G401 (cell line): ENCODE measurements at places on chromosomes 1 and 21. TPM values are rescaled to one million over a fixed set of nuclear protein-coding genes. Genes with fewer than 3 reads are reported as not detected.
A peak's percentile ranks its signal among the peaks of the same experiment; 100 is the strongest.

GRCh38 chr1:33338440-33339211, 17.7 kb upstream of the A3GALT2 start:
- peak; percentile 89 for DNase-seq

DNA sequence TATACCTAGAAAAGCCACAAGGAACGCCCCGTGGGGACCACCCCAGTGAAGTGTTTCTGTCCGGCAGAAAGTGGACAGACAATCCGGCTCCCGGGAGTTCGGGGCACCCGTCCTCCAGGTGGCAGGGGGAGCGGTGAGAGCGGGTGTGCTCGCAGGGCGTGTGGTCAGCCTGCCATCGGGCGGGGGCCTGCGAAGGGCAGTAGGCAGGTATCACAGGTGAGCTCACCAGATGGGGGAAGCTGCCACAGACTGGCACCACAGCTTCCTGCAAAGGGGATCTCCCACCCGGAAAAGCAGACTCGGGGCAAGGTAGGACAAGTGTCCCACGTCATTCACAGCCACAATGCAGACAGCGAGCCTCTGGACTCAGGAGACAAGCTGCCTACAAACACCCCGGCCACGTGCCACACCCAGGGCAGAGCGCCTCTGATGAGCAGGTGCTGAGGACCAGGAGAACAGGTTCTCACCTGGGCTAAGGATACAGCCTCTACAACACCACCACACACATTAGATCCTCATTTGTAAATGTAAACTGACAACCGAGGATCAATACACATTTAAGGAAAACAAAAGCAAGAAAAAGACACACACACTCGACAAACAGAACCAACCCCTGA, 36.4 kb downstream of the VPS26C start:
- DNase-seq, result no peak

GRCh38 chr21:42145569-42146272, 73.2 kb upstream of the ABCG1 start:
- peak; percentile 75 for DNase-seq

DNA sequence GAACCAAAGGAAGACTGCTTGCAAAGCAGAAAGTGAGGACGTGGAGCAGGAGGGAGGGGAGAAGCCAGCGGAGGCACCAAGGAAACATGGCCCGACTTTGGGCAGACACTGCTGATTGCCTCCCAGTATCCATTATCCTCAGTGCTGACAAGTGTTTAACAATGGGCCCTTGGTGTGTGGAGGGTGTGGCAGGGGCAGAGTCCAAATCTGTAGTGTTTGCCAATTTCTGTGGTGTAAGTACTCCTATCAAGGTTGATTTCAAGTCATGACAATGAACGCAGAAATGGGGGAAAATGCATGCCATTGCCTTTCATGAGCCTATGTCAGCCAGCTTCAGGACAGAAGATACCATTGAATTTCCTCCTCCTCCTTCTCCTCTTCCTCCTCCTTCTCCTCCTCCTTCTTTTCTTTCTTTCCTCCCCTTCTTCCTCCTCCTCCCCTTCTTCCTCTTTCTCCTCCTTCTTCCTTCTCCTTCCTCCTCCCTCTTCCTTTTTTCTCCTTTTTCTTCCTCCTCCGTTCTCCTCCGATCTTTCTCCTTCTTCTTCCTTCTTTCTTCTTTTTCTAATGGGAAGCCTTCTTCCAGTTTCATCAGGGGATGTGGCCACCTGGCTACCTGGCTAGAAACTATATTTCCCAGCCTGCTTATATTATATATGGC, 10.3 kb upstream of the PHC2 start:
- DNase-seq, result no peak

DNA sequence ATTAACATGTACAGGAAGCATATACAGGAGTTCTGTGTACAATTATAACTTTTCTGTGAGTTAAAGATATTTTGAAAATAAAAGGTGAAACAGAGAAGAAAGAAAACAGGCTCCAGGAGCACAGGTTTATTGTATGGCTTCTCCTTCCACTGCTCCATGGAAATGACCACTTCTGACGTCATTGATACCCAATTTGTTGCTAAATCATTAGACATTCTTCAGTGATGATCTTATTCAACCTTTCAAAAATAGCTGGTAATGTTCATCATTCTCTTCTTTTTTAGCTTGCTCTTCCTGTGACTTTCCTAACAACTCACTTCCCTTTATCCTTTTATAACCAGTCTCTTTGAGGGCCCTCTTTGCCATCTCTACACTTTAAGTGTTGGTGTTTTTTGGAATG, 77.8 kb downstream of the KCNK2 start:
- DNase-seq, result no peak

DNA sequence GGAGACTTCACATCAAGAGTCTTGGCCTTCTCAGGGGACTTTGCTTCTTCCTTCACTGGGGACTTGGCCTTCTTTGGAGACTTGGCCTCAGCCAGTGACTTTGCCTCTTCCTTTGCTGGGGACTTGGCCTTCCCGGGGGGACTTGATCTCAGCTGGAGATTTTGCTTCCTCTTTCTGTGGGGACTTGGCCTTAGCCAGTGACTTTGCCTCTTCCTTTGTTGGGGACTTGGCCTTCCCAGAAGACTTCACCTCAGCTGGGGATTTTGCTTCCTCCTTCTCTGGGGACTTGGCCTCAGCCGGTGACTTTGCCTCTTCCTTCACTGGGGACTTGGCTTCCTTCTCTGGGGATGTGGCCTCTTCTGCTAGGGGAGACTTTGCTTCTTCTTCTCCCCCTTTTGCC, 13.5 kb upstream of the CD2 start:
- no peak for DNase-seq

GRCh38 chr1:211739671-211740411, 64.4 kb upstream of the NEK2 start:
- DNase-seq, result no peak

Gene ARID1A
- total RNA-seq, result 14.3 and 21.5 TPM in 2 replicates

Gene PODN
- not detected in 2 replicates for total RNA-seq

Gene LMX1A
- not detected in 2 replicates for total RNA-seq
